ENCODE measurements at places on chromosomes 12 and 14. TPM values are rescaled to one million over a fixed set of nuclear protein-coding genes. Genes with fewer than 3 reads are reported as not detected.

The SYNE3 gene
- 61.5 TPM for total RNA-seq

The BRAP gene
- 14.0 TPM for total RNA-seq

The MAP1LC3B2 gene
- 3.1 TPM for total RNA-seq

The CLEC9A gene
- 0.26 TPM for total RNA-seq

The TAS2R8 gene
- not detected for total RNA-seq

The GRIN2B gene
- total RNA-seq = 0.03 TPM

The CD163L1 gene
- total RNA-seq = 39.8 TPM

The BDKRB1 gene
- total RNA-seq = 2.8 TPM

The LMNTD1 gene
- not detected for total RNA-seq

The SOAT2 gene
- 0.63 TPM for total RNA-seq

DNA sequence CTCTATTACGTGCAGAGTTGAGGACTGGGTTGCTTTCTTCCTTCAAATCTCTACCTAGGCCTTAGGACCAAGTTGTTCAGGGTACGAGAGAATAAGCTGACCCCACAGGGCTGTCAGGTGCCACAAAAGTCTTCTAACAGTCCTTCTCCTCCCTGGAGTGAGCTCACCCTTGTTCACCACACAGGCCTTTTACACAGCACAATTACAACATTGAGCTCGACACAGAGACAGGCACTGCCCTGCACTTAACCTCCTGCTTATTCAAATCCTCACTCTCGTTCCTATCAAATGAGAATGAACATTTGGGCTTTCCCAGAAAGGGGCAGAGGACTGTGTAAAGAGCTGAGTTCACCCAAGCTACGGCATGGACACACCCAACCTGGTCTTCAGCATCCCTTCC is 2.4 kb downstream of the GALNT6 start:
- no peak for DNase-seq

- DNase-seq = no peak
Observed at GRCh38 chr12:131195796-131196195, 242.1 kb downstream of the ADGRD1 start.

- no peak for DNase-seq
Observed at GRCh38 chr12:87728931-87729593, 300.1 kb downstream of the C12orf50 start.

DNA sequence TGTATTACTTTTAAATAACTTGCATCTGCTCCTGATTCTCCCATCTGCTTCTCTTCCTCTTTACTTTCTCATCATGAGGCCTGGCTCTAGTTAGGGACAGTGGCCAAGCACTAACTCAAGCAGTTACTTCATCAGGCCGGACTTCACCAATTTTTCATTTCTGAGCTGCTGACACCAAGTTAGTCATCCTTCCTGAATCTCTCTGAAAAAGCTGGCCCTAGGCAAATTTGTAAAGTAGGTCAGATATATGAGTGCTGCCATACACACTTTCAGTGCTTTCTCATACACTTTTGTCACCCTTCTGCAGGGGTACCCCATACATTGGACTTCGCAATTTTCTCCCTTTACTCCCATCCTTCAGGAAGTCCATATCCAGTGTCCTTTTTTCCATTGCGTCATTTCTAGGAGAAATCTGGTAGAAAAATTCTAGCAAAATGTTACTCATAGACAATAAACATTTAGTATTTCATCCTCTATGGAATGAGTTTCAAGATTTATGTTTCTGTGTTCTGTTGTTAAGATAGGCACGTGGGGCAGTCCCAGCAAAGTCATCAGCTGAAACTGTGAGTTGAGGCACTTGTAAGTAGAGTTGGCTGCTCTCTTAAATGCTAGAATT is 276.8 kb upstream of the TMPO start:
- DNase-seq = no peak

- DNase-seq = no peak
Observed at GRCh38 chr12:72872238-72872887, 600.2 kb downstream of the TRHDE start.

GRCh38 chr12:122871851-122872780 is 23.8 kb downstream of the VPS37B start:
- DNase-seq = peak; percentile 79

DNA sequence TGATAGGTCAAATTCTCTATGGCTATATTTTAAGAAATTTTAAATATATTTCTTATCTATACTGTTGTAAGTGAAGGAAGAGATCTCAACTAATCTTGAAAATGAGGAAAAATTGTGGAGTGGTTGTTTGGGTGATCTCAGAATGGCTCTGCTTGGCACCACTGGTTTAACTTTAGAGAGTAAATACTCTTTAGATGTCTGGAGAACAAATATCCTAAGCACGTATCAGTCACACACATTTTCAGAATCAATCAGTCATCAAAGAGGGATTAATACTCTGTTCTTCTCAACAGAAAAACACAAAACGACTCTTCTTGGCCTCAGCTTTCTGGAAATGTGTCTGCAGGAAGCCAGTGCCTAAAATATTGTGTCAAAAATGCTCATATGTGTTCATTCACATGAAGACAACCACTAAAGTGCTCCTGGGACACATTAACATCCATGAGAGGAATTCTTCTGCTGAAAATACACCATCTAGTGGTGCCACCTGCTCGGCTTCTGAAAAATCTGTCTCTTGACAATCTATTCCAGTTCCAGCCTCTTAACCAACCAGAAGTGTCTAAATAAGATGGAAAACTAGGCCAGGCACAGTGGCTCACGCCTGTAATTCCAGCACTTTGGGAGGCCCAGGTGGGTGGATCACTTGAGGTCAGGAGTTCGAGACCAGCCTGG is 81.1 kb upstream of the CCDC198 start:
- DNase-seq = no peak

GRCh38 chr12:41058266-41058665 is 129.9 kb upstream of the PDZRN4 start:
- no peak for DNase-seq

- DNase-seq = no peak
Observed at GRCh38 chr12:6437586-6437985, 7.2 kb upstream of the CD27 start.

GRCh38 chr12:4133029-4133428 is 140.5 kb upstream of the CCND2 start:
- no peak for DNase-seq

DNA sequence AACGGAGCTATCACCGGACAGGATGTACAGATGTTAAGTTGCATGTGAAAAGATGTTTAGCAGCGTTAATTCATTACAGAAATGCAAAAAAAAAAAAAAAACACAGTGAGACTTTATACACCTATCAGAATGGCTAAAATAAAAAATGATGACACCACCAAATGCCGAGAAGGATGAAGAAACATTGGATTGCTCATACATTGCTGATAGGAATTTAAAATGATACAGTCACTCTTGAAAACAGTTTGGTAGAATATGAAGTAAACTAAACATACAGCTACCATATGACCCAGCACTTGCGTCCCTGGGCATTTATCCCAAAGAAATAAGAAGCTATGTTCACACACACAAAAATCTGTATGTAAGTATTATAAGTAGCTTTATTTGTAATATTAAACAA is 574.1 kb downstream of the SLC16A7 start:
- no peak for DNase-seq

DNA sequence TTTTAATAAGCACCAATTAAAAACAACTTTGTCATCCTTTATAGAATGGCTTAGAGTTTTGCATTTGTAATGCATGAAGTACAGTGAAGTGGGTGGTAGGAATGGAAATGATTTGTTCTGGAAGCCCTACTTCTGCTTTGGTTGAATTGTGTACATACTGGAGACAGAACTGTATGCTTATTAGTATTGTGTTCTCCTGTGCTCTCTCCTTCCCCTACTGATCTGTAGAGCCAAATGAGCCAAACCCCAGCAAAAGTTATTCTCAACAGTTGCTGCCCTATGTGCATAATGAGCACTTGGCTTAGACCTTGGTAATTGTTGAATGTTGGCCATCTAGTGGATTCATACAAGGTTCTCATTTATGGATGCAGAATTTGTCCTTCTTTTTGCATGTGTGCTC is 916.1 kb downstream of the GALC start:
- no peak for DNase-seq

DNA sequence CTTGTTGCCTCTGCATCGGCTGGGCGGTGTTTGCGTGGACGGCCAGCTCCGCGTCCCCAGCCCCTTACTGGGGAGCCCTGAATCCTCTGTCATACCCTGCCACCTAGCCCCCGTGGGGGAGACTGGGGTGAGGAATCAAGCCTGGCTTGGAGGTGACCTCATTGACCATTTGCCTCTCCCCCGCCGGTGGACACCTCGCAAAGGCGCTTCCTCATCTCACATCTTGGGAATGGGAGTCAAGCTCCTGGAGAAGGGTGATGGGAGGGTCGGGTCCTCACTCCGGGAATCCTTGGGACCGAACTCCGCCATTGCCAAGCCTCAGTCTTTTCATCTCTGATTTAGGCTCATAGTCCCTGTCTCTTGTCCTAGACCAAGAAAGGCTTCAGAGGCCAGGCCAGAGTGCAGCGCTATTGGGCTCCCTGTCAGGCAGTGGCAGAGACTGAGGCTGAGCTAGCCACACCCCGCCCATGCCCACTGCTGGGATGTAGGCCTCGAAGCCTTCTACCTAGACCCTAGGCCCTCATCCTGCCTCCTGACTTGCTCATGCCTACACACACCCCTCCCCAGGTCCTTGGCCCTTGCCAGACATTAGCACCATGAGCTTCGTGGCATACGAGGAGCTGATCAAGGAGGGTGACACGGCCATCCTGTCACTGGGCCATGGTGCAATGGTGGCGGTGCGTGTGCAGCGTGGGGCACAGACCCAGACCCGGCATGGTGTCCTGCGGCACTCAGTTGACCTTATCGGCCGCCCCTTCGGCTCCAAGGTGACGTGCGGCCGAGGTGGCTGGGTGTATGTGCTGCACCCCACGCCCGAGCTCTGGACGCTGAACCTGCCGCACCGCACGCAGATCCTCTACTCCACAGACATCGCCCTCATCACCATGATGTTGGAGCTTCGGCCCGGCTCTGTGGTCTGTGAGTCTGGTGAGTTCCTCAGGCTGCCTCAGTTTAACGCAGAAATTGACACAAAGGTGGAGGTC is 678 bp downstream of the TRMT61A start:
- DNase-seq = no peak

DNA sequence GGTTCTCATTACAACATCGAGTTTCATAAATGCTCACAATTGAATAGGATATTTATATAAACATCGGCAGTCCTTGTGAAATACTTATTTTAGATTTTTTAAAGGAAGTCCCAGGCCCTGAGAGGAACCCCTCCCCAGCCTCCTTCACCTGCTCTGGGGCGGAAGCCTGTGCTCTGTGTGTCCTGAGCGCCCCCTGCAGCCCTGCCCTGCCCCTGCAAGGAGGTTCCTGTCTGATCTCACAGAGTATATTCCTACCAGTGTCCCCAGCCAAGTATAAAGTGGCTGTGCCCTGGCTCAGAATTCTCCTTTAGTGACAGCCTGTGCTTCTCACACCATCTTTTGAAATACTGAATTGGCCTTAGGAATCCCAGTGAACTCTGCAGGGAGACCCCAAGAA is 659.5 kb downstream of the TMEM121 start:
- DNase-seq = no peak

Measured in aorta (tissue), 5 donors.